ENCODE measurements at places on chromosomes 1 and 21. TPM values are rescaled to one million over a fixed set of nuclear protein-coding genes. Genes with fewer than 3 reads are reported as not detected.

GRCh38 chr1:47701741-47702515 lies 264.1 kb downstream of the FOXD2 start:
- no peak for DNase-seq

DNA sequence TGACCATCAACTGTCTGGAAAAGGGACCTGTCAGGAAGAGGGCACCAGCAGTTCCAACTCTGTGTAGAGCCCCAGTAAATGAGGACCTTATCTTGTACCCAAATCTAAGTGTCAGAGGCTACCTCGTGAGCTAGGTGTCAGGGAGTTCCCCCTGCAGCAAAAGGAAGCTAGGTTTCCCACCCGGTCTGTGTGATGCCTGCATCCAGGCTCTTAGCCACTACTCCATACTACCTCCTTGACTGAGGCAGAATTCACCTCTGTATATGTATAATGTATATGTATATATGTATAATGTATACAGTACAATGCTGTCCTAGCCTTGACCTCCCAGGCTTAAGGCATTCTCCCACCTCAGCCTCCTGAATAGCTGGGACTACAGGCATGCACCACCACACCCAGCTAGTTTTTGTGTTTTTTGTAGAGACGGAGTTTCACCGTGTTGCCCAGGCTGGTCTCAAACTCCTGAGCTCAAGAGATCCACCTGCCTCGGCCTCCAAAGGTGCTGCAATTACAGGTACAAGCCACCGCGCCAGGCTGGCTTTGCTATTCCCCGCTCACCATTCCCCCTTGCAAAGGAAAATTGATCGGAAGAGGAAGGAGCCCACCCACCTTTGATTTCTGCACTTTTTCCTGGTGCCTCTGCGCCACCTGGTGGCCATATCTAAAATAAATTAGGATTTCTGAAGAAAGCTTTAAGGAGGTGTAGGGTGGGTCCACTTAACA lies 15.7 kb upstream of the LUZP1 start:
- peak; percentile 30 for DNase-seq

- no peak for DNase-seq
Observed at GRCh38 chr1:24888061-24888970, 41.8 kb downstream of the RUNX3 start.

- DNase-seq: no peak
Observed at GRCh38 chr1:29497395-29498125, 261.2 kb downstream of the PTPRU start.

DNA sequence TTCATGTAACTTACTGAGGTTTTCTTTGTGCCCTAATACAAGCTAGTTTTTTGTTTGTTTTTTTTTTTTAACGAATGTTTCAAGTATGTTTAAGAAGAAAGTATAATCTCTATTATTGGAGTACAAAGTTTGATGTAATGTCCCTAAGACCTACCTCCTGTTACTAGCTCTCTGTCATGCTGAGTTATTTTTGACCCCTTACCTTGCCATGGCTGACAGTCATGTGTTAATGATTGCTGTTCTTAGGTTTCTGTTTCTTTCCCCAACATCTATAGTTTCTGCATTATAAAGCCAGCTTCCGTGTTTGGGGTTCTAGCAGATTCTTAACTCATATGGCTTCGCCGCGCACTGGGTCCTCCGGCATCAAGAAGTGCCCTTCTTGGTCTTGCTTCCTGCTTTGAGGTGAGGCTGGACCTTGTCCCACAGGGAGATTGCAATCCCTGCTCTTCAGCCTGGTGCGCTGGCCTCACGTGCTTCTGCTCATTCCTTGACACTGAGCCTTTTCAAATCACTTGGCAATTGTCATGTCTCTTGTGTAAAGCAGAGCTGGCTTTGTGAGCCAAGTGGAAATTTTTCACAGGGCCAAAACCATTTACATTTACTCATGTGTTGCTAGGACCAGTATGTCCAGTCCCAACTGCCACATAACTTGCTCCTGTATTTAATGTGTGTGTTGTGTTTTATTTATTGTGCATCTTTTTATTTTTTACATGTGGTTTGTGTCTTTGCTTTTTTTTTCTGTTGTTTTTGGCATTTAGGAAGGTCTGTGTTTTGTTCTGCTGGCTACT lies 135.0 kb upstream of the COL6A1 start:
- no peak for DNase-seq

DNA sequence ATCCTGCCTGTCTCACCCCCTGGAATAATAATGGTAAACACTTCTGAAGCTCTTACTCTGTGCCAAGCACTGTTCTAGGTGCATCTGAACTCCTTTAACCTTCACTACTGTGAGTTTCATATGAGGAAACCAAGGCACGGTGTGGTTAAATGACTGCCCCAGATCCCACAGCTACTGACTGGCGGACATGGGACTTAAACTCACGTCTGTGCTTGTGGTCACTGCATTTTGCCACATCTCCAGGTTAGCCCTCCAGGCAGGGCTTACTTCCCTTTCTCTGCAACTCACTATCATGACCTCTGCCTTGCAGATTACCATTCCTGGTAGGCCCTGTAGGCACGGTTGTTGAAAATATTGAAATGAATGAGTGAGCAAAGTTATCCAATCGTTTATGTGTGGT lies 83.4 kb downstream of the ADSS2 start:
- DNase-seq: no peak

The RHBDL2 gene
- total RNA-seq: not detected

All from H4 (cell line).